Tibial artery (tissue), 4 donors: ENCODE measurements at places on chromosomes 7 and 10.

DNA sequence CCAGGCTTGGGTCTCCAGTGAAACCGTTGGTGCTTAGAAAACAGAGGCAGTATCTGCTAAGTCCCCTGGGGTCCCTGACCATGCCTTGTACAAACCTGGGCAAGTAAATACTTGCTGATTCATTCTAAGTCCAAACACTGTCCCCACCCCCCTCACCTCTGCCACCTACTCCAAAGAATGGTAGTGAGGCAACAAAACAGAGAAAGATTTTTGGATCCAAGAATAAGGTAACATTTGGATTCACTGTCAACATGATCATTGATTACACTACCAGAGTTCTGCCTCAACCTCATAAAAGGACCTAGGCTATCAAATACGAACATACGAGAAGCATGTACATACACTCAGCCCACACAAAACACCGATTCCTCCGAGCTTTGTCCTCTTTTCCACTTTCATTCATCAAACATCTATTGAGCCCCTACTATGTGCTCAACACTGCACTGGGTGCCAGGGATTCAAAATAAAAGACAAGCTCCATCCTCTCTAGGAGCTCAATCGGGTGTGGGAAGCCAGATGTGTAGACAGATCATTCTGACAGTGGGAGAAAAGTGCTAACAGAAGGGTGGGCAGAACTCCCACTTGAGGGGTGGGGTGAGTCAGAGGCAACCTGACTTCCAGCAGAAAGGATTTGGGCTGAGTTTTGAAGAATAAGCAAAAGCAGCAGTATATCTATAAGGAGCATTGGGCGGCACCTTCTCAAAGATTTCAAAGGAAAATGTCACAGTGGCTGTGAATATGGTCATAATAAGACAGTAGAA lies 71.2 kb downstream of the GFRA1 start:
- no peak overlapping the region for H3K4me3 ChIP-seq
- no peaks in the 10 kb centered on the region for H3K4me1 ChIP-seq
- H3K36me3 ChIP-seq, result no peaks in the 10 kb centered on the region
- no peak overlapping the region for H3K27ac ChIP-seq
- H3K27me3 ChIP-seq, result peaks cover 3% of the 10 kb centered on the region
- no peak for DNase-seq

GRCh38 chr10:5325076-5325475 lies 39.7 kb upstream of the UCN3 start:
- DNase-seq, result no peak
- H3K27me3 ChIP-seq, result no peaks in the 10 kb centered on the region
- no peak overlapping the region for H3K4me3 ChIP-seq
- H3K36me3 ChIP-seq, result no peaks in the 10 kb centered on the region
- no peak overlapping the region for H3K27ac ChIP-seq
- no peaks in the 10 kb centered on the region for H3K4me1 ChIP-seq

DNA sequence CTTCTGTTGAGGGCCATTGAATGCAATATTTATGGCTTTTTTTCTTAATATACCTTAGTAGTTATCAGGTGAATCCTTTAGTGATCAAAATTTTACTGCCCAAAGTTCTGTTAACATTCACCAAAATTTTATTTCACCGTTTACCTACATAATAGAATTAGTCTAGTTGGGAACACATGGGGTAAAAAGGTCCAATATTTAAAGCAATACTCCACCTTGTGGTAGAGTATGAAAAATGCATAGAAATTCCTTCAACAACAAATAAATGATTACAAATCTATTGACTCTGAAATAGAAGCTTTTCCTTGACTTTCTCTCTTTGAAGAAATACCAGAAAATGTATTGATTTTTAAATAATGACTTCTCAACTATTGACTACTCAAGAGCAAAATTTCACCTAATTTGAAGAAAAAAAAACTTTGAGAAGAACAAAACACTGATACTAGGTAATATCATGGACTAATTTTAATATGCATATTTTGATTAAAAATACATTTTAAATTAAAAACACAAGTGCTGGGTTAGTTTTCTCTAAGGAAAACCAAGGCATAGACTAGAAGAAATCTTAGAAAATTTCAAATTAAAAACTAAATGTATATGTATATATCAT lies 43.3 kb downstream of the POLR1F start:
- no peaks in the 10 kb centered on the region for H3K36me3 ChIP-seq

- no peaks in the 10 kb centered on the region for H3K4me1 ChIP-seq
- no peak for DNase-seq
- no peak overlapping the region for H3K4me3 ChIP-seq
- H3K27me3 ChIP-seq, result no peaks in the 10 kb centered on the region
- no peak overlapping the region for H3K27ac ChIP-seq
Observed at GRCh38 chr10:128306535-128306934, 180.3 kb upstream of the MKI67 start.

GRCh38 chr10:32445740-32446535 lies at the start of gene CCDC7:
Gene CCDC7 (plus strand): TSS chr10:32446140. CDS start chr10:32451643, 5,503 bp downstream.
- peak within 1 kb of the TSS; percentile 68 for H3K4me3 ChIP-seq
- no peaks in the 10 kb centered on the region for H3K4me1 ChIP-seq
- no peaks in the 10 kb centered on the region for H3K36me3 ChIP-seq
- DNase-seq, result peak; percentile 77
- no peaks in the 10 kb centered on the region for H3K27me3 ChIP-seq
- H3K27ac ChIP-seq, result peak within 1 kb of the TSS; percentile 97
